ENCODE measurements at places on chromosomes 5 and 9. TPM values are rescaled to one million over a fixed set of nuclear protein-coding genes. Genes with fewer than 3 reads are reported as not detected.

Gene SGCD
- 81.5 TPM for total RNA-seq

Gene PCDHB14
- total RNA-seq, result 3.3 TPM

GRCh38 chr9:107749787-107750444, 260.3 kb upstream of the KLF4 start:
- DNase-seq, result peak; percentile 92

- DNase-seq, result no peak
These were observed 3.5 kb upstream of the EXOSC2 start for GRCh38 chr9:130689937-130690700.

DNA sequence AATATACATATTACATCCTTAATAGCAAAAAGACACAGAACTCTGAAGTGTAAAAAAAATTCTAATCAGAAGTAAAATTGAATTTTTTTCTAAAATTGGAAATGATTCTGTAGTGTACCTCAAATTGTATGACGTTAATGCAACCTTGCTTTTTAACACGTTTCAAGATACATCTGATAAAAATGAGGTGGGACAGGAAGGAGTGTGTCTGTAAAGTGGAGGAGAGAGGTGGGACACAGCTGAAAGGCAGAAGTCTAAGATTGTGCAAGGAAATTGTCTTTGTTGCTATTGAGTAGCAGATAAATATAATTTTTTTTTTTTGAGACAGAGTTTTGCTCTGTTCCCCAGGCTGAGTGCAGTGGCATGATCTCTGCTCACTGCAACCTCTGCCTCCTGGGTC, 15.7 kb upstream of the SNX30 start:
- DNase-seq, result no peak

DNA sequence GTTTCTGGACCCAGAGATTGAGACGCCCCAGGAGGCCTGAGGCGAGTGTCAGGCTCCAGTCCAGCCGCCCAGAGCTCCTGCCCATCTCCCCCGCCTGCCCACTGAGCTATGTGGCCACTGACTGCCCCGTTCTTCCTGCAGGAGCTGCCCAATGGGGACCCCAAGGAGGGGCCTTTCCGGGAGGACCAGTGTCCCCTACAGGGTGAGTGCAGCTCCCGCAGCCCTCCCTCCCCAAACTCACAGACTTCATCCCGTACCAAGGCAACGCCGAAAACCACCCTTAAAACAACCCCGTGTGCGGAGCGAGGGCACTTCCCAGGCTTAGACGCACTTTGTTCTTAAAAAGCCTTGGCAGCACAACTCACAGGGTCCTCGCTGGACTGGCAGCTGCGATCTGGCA, 23.4 kb downstream of the NKD2 start:
- DNase-seq, result peak; percentile 24

- DNase-seq, result no peak
These were observed 321.0 kb upstream of the TRPC7 start for GRCh38 chr5:136686192-136686872.

DNA sequence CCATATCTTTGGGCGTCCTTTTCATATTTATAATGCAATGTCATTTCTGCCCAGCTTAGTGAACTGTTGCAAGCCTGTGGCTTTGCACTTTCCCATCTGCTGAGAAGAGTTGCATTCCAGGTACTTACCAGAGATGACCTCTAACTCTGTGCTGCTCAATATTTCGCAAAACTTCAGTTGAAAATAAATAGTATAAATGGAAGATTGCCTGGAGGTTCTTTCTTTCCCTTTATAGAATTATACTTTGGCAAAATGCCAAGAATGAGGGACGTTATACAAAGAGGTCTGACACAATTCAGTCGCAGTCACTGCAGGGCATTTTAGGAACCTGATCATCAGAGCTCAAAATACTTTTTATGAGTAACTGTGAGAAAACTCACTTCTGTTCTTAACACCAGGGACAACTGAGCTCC, 18.9 kb upstream of the VLDLR start:
- no peak for DNase-seq

- no peak for DNase-seq
These were observed 1.6 kb downstream of the PKD2L2 start for GRCh38 chr5:137890845-137891244.

Data from Right ventricle myocardium superior (tissue), 1 donor.